Karpas-422 (cell line): ENCODE measurements at places on chromosomes 5 and 9.

DNA sequence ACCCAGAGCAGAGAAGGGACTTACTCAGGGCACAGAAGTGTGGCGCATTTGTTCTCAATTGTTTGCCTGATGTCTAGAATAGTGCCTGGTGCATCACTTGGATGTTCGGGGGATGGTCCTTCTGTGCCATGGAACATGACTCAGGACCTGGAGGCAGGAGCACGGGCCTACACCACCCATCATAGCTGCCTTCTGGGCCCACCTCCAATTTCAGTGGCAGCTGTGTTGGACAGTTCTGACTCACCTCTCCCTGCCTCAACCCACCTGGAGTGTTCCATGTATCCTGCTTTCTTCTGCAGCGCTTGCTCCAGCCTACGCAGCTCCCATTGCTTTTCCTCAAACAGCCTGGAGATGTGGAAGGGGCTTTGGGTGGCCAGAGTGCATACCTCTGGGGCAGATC, 12.5 kb upstream of the CXCL14 start:
- no peak for DNase-seq

DNA sequence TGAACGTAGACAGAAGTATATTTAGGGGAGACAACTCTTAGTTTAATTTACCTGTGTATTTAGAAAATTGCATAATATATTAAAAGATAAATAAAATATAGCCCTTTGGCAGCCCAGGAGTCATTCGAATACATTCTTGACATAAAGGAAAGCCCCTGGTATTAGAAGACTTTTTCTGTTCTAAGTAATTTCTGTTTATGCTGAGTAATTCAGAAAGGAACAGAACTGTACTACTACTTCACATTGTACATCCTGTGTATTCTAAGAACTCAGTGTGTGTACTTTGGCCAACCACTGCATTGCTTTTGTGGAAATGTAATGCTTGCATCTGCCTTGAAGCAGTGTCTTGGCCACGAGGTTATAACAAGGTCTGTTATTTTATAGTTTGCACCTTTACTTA, 136.4 kb downstream of the KDM4C start:
- DNase-seq = no peak

DNA sequence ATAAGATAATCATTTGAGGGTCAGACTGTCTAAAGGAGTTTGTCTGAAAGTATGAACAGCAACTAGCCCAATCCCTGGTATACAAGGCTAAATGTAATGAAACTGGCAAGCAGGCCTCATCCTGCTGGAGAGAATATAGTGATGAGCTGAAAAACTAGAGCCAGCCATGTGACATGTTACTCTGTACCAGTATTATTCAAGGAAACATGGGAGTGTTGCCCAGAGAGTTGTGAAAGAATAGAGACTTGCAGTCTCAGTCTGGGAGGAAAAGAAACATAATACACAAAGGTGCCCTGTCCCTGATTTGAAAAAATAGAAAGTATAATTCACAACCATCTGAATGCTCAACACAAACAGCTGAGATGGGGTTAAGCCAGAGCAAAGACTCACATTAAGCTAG, 37.9 kb upstream of the HTR1A start:
- DNase-seq = no peak

GRCh38 chr5:142597546-142598337, 88.1 kb downstream of the FGF1 start:
- DNase-seq = no peak

DNA sequence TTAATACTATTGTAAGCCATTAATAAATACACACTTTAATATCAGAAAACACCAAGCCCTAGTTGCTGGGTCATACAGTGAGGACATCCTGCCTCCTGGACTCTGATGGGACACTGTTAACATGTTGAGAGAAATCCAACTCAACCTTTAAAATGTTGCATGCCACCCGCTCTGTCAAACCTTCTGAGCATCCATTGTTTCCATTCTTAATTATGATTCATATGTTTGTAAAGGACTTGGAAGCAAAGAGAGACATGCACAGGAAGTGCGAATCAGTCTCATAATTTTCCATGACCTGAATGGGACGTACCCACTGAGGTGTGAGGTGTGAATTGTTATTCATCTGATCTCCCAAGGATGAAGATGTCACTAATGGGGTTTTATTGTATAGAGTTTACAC, 186.4 kb downstream of the CAAP1 start:
- DNase-seq = no peak
